Skeletal muscle cell (primary cell): ENCODE measurements at places on chromosomes 16 and 17.

DNA sequence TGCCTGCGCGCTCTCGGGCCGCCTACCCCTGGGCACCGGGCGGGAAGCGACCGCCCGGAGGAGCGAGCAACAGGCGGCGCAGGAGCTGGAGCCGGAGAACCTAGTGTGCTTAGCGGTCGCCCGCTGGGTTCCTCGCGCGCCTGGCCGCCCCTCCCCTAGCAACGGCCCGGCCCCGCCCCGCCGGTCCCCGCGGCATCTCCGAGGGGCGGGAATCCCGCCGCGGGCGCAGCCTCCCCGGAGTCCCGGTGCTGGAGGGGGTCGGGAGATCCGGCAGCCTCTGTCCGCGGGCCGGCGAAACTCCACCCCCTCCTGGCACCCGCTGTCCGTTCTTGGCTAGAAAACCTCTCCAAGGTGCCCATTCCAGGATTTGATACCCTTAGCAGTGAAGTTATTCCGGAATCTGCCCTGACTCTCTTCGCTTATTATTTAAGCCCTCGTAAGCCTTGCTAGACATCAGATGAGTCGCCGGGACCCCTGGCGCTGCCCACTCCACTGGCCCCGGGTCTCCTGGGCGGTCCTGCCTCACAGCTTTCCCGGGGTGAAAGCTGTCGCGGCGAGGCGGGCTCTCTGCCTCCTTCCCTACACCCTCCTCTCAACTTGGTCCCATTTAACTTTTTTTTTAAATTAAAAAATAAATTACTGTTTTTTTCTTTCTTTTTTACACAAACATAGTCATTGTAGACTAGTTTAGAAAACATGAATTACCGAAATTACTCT lies at the start of gene RPRML:
RPRML (minus strand) TSS at position 107 of the 717 bp plus-strand sequence. CDS start 246 bp downstream, outside the sequence.
- DNase-seq, result no peak

DNA sequence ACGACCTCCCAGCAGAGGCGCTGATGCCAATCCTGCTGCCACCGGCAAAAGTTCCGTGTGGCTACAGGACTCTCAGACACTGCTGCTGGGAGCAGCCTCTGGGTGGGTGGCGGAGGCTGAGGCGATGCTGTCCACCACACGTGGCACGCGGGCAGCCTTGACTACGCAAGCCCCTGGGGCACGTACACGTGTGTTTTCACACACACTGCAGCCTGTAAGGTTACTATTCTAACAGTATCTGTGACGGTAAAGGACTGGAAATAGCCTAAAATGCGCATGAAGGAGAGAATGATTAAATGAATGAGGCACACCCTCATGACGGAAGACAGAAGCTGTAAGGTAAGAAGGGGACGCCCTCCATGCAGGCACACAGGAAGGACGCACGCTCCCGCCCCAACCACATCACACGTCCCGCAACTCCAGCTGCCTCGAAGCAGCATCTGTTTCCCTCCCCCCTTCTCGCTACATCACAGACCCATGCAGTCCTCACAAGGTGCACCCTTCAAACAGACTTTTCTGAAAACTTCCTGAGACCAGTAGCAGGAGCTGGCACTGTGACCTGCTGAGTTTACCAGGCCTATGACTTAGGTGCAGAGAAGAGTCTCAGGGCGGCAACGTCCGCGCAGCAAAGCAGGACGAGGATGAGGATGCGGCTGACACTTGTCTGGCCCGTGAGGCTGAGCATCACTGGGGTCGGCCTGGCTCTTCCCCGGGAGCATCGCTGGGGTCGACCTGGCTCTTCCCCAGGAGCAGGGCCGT lies 28.7 kb upstream of the FASN start:
- DNase-seq, result no peak

- DNase-seq, result peak; percentile 56
Observed at GRCh38 chr16:31118223-31119155, 1.0 kb downstream of the KAT8 start.

DNA sequence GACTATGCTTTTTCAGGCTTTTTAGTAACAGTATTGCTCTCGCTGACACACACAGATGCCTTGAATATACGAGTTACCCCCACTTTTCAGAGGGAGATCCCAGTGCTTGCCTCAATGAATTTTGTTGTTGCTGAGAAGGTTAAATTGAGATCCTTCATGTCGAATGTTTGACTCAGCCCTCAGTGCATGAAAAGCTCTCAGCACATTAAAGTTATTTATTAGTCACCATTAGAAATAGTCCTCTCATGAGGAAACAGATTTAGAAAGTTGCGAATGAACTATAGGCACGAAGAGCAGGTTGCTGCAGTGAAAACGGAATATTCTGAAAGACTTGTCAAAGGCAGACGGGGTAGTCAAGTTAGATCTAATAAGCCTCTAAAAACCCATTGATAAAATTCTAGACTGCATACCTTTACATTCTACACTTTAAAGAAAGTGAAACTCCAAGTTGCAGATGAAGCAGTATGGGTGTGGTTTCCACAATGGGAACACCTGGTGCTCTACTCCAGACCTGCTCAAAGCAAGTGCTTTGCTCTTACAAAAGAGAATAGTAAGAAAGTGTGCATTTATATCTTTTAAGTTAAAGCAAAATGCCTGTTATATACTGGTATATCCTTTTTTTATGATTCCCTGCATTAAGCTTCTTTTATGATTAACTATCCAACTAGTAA lies 238.1 kb downstream of the MAF start:
- no peak for DNase-seq

DNA sequence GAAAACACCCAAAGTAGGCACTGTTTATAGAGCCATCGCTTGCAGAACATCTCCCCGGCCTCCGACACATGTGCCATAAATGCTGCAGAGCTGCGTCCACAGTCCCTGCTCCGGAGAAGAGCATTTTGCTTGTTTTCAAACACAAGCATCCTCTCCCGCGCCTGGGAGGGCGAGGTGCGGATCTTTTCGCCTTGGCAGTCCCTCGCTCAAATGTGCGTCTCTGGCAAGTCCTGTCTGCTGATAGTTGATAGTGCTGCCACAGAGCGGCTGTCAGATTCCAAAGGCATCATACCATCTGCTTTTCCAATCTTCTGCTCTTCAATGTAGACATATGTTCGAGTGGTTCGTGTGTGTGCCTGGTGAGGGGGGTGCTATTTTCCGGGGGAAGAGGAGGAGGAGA lies 603.7 kb downstream of the MAF start:
- DNase-seq, result no peak

GRCh38 chr17:57329380-57330214 lies 73.3 kb downstream of the MSI2 start:
- no peak for DNase-seq

GRCh38 chr17:43595466-43595865 lies 49.3 kb upstream of the ETV4 start:
- no peak for DNase-seq

DNA sequence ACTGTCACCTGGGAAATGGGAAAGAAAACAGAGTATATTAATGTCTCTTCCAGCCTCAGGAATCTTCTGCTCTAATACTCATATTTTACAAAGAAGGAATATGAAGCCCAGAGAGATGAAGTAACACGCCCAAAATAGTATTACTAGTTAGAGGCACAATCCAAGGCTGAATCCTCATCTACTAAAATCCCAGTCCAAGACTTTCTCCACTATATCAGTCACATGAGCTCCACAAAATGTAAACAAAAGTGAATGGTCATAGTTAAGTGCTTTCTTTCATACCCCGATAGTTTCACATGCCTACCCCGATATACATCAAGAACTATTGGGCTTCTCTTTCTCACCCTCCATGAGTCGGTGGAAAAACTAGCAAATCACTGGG lies 965 bp downstream of the INTS2 start:
- no peak for DNase-seq

GRCh38 chr17:40291281-40291664 lies 3.6 kb downstream of the CDC6 start:
- no peak for DNase-seq

GRCh38 chr16:330741-331140 lies 21.8 kb downstream of the AXIN1 start:
- no peak for DNase-seq

DNA sequence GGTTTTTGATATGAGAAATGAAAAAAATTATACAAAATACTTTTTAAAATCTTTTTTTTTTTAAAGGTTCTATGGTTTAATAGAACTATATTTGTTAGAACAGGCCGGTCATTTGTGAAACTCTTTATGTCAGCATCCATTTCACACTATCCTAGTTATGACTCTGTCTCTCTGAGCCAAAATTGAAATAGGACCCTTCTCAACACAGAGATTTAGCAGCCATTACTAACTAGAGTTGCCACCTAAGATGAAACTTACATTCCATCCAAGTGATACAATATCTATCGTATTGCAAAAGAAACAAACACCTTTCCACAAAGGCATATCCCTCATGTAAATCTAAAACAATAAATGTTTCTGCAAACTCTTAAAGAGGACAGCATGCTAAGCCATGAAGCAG lies 249.8 kb downstream of the CDH11 start:
- no peak for DNase-seq

- DNase-seq, result no peak
Observed at GRCh38 chr17:19900809-19901208, 33.1 kb upstream of the ULK2 start.

- no peak for DNase-seq
Observed at GRCh38 chr16:66935314-66936011, at the start of gene CES2. Gene CES2, plus strand, starts transcription at chr16:66935516. Its CDS starts 120 bp downstream, at chr16:66935636.

GRCh38 chr16:87278191-87279093 lies 38.8 kb downstream of the C16orf95 start:
- peak; percentile 41 for DNase-seq

DNA sequence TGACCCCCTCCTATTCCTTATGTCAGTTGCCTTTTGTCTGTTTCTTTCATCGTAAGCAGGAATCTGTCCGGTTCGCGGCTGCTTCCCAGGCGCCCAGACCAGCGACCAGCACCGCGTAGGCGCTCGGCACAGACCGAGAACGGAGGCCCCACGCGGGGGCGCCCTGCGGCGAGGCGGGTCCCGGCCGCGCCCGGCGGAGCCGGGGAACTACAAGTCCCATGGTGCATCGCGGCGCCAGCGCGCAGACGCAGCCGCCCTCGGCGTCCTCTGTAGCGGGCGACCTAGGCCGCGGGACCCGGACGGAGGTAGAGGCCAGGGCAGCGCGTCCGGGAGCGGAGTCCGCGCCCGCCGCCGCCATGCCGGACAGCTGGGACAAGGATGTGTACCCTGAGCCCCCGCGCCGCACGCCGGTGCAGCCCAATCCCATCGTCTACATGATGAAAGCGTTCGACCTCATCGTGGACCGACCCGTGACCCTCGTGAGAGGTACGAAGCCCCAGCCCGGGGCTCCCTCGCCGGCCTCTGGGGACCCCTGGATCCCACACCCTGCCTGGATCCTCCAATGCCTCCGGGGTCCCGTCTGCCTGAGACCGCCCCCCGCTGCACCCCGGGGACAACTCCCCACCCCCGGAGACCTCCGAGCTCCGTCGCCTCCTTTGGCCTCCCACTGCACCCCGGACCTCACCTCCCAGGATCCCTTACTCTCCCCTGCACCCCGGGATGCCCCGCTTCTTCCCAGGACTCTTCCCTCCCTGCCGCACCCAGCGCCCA lies at the start of gene NDUFB10:
NDUFB10 (plus strand) TSS at position 270 of the 771 bp plus-strand sequence; CDS start at position 357, 87 bp downstream.
- peak; percentile 58 for DNase-seq

DNA sequence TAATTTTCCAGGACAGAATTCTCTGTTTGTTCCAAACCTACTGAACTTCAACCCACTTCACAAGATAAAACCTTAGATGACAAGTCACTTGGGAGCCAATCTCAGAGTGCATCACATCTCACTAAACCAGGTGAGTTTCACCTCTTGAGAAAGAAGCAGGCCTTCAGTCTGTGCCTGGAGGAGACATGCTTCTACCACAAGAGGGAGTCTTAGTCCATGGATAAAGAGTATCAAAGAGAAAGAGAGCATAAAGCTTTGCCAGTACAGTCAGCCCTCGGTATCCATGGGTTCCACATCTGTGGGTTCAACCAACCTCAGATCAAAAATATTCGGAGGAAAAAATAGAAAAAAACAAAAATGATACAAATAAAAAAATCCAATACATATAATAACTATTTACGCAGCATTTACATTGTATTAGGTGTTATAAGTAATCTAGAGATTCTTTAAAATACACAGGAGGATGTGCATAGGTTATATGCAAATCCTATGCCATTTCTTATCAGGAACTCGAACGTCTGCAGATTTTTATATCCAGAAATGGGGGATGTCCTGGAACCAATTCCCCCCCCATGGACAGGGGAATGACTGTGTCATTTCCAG lies 37.7 kb downstream of the DUSP14 start:
- DNase-seq, result peak; percentile 17

DNA sequence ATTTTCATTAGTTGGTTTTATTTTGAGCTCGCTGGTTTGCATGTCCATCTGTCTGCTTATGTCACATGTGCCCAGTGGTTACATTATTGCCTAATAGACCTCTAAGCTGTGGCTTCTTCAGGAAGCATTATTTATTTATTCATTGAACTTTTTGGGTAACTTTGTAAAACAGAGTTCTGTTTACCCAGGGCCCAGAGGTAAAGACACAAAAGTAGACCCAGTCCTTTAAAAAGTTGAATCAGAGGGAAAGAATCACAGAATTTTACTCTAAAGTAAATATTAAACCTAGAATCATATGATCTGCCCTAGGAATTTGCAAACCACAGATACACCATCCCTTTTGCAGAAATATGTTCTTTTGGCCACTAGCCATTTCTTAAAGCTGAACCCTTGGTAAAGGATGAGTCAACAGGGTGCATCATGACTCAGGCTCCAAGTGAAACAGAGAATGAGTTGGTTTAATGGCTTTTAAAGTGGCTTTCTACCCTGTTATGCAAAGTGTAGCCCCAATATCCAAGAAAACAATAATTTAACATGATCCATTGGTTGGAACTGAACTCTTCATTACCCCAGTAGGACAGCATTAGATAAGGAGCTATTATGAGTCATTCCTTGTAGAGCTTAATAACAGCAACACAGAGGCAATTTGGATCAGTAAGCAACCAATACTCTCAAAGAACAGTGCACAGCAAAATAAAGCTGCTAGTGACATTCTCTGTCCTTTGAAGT lies 236.3 kb downstream of the KCNJ2 start:
- peak; percentile 93 for DNase-seq

DNA sequence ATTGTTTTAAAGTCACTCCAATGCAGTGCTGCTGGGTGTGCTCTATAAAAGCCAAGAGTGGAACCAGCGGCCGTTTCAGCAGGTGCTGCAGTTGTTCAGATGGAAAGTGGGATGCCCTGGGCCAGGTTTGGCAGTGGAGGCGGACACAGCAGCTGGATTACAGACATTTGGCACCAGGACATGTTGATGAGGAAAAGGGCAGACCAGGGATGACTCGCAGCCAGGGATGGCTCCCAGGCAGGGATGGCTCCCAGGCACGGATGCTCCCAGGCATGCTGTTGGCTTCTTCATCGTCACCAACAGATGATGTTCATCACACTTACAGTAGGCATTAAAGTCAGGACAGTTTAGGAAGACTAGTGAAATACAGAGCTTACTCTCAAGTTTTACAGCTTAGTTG lies 10.0 kb downstream of the GAN start:
- no peak for DNase-seq

- no peak for DNase-seq
Observed at GRCh38 chr16:66188917-66189725, 177.4 kb upstream of the CDH5 start.

DNA sequence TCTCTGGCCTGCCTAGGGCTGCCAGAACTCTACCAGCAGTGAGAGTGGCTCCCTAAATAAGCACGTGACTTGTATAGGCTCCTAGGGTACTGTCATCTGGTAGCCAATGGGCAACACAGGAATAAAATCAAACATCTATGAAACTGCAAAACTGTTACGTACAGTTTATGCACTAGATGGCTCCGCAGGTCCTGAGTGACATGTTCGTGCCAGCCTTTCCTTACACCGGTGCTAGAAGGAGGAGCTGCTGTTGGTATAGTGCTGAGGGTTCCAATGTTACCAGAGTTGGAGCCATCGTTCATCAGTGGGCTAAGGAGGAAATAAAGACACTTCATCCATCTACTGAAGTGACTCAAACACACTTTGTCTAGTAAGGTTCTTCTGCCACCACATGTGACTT lies 63.2 kb upstream of the TRAP1 start:
- DNase-seq, result no peak

GRCh38 chr16:85627526-85628264 lies 14.6 kb downstream of the GSE1 start:
- DNase-seq, result no peak
